ENCODE measurements at places on chromosomes 2 and 18.

- DNase-seq, result no peak
These were observed 46.6 kb downstream of the CDK15 start for GRCh38 chr2:201852878-201853415.

DNA sequence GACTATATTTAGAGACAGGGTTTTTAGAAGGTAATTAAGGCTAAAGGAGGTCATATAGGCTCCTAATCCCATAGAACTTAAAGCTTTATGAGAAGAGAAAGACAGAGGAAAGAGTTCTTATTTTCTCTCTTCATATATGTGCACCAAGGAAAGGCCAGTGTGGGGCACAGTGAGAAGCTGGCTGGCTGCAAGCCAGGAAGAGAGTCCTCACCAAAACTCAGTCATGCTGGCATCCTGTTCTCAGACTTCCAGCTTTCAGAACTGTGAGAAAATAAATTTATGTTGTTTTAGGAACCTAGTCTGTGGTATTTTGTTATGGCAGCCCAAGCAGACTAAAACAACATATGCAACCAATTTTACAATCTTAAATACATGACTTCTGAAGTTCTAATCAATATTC lies 31.5 kb upstream of the ATIC start:
- no peak for DNase-seq

- no peak for DNase-seq
These were observed 35.4 kb downstream of the FASTKD2 start for GRCh38 chr2:206800506-206801417.

- DNase-seq, result no peak
These were observed 1.4 kb upstream of the ACVR2A start for GRCh38 chr2:147843391-147843863.

- DNase-seq, result no peak
These were observed 176.4 kb downstream of the AGAP1 start for GRCh38 chr2:235669983-235670962.

- DNase-seq, result no peak
These were observed 203.2 kb downstream of the SH3RF3 start for GRCh38 chr2:109331896-109332848.

DNA sequence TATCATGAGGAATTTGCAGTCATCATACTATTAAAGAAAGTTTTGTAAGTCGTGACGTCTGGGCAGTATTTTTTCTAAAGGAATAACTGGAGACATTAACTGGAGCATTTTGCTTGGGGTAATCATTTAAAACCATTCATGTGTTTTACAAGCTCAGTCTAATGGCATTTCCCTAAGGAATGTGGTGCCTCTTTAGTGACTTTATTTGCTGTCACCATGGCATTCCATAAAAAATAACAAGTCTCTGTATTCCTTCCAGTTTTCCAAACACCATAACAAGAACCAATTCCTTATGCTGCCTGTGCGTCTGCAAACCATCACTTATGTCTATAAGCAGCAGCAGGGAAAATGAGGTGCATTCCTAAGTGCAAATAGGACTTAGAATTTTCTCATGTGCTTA lies 82.8 kb downstream of the EPB41L3 start:
- DNase-seq, result no peak

- DNase-seq, result no peak
These were observed at the start of gene MCFD2 for GRCh38 chr2:46915281-46915810. MCFD2 (minus strand) TSS chr2:46915806; CDS start chr2:46909171, 6,635 bp downstream.

GRCh38 chr2:403682-404081 lies 115.8 kb upstream of the ALKAL2 start:
- no peak for DNase-seq

GRCh38 chr2:16973586-16974286 lies 308.1 kb upstream of the CYRIA start:
- no peak for DNase-seq

DNA sequence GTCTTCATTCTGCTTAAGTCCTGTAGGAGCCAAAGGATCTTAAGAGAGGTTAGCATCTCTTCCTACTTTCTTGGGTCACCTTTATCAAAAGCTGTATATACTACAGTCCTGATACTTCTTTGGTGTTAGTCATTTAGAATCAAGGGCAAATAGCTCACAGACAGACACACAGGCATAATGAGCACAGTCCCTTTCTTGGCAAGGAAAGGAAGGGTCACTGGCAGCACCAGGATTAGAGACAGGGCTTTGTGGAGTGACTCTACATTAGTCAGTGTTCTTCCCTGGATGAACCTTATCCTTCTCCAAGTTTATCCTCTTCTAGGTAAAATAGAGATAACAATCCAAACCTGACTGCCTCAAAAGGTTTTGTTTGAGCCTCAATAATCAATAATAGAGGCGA lies 40.0 kb upstream of the NCKAP5 start:
- no peak for DNase-seq

DNA sequence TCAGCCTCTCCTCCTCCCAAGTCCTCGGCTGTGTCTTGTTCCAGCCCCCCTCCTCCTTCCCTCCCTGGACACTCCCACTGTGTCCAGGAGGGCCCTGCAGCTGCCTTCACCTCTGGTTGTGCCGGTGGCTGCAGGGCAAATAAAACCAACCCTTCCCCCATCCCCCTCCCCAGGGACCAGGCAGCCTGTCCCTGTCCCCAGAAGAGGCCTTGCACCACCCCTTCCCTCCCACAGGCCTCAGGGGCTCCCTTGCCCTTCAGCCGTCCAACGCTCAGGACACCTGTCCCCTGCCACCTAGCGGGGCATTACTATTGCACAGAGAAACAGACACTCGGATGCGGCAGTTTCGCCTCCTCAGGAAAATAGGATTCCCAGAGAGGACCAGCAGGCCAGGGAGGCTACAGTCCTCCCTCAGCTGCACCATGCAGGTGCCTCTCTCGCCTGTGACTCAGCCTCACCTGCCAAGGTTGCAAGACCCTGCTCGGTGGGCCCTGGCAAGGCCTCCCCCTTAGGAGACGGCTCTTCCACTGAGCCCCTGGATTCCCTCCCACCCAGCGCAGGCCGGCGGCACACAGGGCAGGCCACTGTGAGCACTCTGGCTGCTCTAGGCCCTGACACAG lies 5.5 kb upstream of the GPC1 start:
- no peak for DNase-seq

GRCh38 chr2:159285433-159285832 lies 1.1 kb downstream of the WDSUB1 start:
- no peak for DNase-seq

GRCh38 chr2:205642599-205643356 lies 39.5 kb upstream of the NRP2 start:
- no peak for DNase-seq

DNA sequence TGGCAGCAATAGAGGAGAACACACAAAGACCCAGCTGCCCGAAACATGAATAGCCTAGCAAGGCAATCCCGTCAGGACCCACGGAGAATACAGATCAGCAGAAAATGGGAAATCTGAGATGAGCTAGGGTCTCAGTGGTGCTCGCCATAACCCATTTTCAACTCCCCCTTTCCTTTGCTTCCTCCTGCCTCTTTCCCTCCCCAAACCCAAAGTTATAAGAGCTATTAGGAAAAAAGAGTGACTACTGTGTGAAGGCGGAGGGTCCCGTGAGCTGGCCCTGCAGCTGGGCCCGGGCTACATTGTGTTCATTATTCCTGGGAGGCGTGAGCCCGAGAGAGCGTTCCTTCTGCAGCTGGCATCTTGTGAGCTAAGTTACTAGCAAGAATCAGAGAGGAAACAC lies 118.4 kb downstream of the PID1 start:
- no peak for DNase-seq

GRCh38 chr18:23156134-23156533 lies 20.8 kb downstream of the CABLES1 start:
- no peak for DNase-seq

GRCh38 chr18:61322265-61322873 lies 10.9 kb upstream of the CDH20 start:
- no peak for DNase-seq

DNA sequence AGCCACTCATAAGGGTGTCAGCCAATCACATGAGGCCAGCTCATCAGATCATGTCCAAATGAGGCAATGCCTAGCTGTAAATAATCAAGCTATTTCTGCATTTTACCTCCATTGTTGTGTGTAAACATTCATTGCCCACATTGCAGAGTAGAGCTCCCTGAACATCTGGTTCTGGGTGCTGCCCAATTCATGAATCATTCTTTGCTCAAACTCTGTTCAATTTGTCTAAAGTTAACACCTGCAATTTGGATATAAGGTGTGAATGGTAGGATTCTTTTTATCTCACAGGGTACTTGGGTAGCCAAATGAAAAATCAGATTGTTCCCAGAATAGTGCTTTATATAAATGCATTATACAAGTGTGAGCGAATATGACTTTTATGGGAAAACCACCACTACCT lies 345.5 kb upstream of the NT5C1B start:
- DNase-seq, result no peak

DNA sequence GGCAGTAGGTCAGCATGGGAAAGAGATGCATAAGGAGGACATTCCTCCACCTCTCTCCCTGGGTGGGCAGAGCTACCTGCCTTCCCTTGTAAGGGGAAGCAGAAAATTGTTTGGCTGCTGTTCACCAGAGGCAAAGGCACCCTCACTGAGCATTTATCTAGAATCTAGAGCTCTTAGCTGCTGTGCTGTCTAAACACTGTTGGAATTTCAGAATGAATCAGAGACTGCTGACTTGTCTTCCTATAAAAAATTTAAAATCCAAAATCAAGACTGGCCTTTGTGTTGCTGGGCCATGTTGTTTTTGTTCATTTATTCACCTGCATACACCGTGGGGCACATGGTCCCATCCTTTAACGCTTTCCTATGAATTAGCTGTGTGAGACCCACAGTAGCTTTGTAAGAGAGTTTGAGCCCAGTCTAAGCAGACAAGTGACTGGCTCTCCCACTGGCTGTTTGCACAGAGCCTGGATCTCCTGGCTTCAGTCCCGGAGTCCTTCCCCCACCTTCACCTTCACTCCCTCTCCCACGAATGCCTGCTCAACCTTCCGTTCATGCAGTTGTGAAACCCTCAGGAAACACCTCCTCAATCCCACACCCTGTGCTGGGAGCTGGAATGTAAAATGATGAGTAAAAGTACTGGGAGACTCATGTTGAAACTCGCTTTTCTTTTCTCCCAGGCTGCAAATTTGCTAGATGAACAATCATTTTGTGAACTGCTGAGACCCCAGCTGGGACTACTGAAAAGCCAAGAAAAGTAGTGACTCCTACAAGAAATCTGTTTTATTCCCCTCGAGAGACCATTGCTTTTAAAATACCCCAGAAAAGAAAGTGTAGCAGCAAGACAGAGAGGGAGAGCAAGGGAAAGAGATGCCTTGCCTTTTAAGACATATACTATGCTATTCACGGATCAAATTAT lies 76.2 kb downstream of the FAM168B start:
- no peak for DNase-seq

- DNase-seq, result no peak
These were observed 110.5 kb downstream of the KLF7 start for GRCh38 chr2:207055257-207055656.

GRCh38 chr18:33820517-33821371 lies 242.7 kb downstream of the ASXL3 start:
- DNase-seq, result no peak

DNA sequence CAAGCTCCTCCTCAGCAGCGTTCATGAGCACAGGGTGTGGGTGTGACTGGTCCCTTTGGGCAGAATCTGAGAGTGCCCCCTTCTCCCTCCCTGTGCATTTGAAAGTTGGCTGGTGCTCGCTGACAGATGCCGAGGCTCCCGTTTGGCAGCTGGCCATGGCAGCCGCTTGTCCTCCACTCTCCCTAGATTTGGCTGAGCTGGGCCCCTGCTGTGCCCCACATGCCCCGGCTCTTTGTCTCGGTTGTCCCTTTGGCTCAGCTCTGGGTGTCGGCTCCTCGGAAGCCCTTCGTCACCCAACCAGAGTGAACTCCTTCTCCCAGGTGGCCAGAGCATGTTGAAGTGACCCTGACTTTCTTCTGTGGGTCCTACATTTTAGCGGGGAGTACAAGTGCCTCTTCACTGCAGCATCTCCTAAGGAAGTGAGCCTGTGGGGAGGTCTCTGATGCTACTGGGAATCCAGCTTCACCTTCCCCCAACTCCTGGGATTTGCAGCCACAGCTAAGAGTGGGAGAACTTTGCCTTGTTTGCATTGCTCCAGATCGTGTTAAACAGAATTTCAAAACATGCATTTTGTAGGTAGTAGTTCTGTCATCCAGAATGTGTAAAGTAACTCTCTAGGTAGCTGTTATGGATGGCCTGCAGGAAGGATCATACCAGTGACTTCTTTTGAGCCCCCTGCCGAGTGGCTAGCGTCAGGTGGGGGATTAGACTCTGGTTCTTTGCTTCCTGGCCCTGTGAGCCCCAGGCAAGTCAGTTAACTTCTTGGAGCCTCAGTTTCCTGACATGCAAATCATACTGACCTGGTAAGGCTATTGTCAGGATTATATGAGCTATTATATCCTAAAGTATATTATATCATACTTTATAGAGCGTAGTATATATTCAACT lies 24.2 kb downstream of the HPCAL1 start:
- no peak for DNase-seq

- no peak for DNase-seq
These were observed 176.1 kb upstream of the DLGAP1 start for GRCh38 chr18:4631239-4631638.

GRCh38 chr2:232073026-232073425 lies 111.5 kb downstream of the DIS3L2 start:
- DNase-seq, result no peak

DNA sequence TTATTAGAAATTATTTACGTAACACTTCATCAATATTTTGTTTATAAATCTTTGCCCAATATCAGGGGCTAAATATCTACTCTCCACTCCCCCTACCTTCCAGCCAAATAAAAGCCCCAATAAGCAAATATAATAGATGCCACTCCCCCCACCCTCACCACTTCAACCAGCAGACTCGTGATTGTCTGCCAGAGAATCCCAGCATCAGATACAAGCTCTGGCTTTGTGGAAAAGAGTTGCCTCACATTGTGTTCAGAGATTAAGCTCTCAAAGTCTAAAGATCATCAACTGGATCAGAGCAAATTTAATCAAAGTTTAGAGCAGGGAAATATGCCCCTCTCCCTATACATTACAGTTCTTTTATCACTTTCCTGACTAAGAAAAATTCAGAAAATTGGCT lies 39.5 kb downstream of the AOX1 start:
- no peak for DNase-seq

DNA sequence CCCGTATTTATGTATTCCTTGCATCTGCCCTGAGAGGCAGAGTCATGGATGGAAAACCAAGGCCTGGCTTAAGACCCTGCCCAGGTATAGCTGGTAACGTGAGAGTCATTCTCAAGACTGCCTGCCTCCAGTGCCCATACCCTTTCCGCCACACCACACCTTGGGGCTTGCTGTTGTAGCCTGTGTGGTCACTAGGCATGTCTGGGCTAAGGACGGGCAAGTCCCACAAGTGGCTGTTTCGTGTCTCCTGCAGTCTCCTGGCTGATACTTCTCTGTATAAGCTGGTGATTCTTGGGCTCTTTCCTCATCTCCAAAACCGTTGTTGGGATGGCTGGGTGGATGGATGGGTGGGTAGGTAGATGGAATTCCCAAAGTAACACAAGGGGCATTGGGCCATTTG lies 269.8 kb downstream of the KLHL29 start:
- no peak for DNase-seq

DNA sequence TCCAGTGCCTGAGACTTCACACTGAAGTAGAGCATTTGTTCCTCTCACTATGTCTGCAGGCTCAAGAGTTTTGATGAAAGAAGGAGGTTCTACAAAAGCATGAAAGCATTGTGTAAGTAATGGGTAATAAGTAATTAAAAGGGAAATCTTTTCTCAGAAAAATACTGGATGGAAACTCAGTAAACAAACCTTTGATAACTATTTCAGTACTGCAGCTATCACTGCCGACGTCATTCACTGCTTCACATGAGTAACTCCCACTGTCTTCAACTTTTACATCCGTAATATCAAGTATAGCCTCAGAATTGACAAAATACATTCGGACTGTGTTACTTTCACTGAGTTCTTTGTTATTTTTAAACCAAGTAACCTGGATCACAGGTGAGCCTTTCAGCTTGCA lies 72.7 kb downstream of the TTN start:
- DNase-seq, result no peak

All from activated CD8-positive, alpha-beta memory T cell treated with anti-CD3 and anti-CD28 coated beads for 4 hours (primary cell).